Activated CD4-positive, alpha-beta T cell treated with anti-CD3 and anti-CD28 coated beads for 4 hours (primary cell): ENCODE measurements at places on chromosomes 5 and 9.

GRCh38 chr5:138664276-138664943 is 88.8 kb upstream of the CTNNA1 start:
- no peak for DNase-seq

DNA sequence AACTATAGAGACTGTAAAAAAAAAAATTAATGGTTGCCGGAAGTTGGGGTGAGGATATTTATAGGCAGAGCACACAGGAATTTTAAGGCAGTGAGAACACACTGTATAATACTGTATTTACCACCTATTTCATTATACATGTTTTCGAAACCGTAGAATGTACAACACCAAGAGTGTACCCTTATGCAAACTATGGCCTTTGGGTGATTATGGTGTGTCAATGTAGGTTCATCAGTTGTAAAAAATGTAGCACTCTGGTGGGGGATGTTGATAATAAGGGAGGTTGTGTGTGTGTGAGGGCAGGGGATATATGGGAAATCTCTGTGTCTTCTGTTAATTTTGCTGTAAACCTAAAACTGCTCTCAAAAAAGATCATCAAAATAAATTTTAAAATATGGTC is 791.7 kb upstream of the CDH10 start:
- DNase-seq, result no peak

DNA sequence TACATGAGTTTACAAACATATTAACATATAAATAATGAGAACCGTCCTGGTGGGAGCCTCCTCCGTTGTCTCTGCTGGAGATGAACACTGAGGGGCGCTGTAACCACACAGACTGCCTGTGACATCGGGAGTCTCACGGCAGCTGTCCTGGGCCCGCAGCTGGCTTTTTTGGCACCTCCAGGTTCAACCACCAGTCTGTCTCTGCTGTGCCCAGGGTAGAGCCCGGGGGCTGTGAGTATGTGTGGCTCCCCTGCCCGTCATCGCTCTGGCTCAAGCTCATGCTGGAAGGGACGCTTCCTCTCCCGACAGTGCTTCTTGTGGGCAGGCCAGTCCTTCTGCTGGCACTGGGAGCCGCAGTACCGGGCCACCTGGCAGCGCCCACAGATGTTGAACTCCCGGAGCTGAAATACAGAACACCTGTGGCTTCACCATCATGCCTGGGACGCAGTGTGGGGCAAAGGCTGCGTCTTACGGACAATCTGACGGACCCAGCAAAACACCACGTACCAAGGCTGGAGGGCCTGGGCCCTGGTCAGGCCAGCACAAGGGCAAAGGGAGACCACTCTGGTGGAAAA is 3.6 kb upstream of the DPH7 start:
- DNase-seq, result no peak

- no peak for DNase-seq
These were observed 1.5 kb downstream of the CDC42SE2 start for GRCh38 chr5:131265311-131265803.

- no peak for DNase-seq
These were observed 1.8 kb downstream of the RANBP17 start for GRCh38 chr5:170863646-170864045.

- DNase-seq, result no peak
These were observed 1379.3 kb upstream of the ACO1 start for GRCh38 chr9:31005086-31005665.

GRCh38 chr5:80083101-80083890 is 48.1 kb downstream of the THBS4 start:
- peak; percentile 8 for DNase-seq

DNA sequence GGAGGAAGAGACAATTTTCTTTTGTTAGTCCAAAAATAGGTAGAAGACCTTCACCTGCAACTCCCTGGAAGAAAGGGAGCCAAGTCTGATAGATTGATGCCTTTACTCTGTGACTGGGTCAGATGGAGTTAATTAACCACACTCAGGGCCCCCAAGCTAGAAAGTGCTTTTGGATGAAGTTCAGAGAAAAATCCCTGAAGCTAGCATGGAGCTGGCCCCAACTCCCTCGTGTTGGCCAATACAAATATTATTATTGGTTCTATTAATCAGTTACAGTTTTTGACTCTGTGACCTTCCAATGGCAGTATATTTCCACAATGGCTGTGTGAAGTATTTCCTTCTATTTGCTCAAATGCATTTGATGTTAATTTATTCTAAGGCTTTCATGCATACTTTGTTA is 1753.5 kb downstream of the EFNA5 start:
- no peak for DNase-seq
